Fibroblast of skin of left quadriceps (primary cell): ENCODE measurements at places on chromosomes 2 and 18.

GRCh38 chr2:208488686-208489564 is 82.3 kb downstream of the PTH2R start:
- DNase-seq, result no peak

GRCh38 chr2:172888714-172889669 is 153.3 kb downstream of the RAPGEF4 start:
- no peak for DNase-seq

DNA sequence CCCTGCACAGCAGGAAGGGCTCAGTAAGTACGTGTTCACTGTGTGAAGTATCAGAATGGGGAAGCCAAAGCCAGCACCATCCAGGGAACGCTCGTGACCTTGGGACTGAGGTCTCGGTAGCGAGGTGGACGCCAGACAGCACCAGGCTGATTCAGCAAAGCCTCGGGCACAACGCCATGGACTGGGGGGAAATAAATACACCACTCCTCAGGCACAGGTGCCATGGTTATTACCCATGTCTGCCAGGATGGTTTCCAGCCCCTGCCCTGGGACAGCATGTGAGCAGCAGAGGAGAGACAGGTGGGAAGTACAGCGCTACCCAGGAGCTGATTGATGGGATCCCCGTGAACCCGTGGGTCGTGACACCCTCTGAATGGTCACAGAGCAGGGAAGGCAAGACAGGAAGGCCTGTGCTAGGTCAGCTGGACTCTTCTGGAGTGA is 53.0 kb downstream of the REEP1 start:
- DNase-seq, result no peak

- DNase-seq, result no peak
Measured at GRCh38 chr18:3410273-3410672, 39.7 kb upstream of the TGIF1 start.

DNA sequence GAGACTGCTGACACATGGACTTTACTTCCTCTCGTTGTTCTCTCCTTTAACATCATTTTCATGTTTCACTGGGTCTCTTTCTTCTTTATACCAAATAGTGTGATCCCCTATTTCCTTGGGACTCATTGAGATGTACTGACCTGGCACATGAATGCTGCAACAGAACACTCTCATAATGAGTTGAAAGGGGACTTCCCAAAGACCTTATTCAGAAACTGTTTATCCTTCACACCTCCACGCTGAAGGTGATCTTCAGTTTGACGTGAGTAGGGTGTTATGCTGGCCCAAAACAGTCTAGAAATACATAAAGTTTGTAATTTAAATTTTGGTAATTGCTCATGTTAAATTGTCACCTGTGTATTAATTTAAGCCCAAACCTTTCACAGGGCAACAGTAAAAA is 1096.8 kb upstream of the GYPC start:
- DNase-seq, result no peak

DNA sequence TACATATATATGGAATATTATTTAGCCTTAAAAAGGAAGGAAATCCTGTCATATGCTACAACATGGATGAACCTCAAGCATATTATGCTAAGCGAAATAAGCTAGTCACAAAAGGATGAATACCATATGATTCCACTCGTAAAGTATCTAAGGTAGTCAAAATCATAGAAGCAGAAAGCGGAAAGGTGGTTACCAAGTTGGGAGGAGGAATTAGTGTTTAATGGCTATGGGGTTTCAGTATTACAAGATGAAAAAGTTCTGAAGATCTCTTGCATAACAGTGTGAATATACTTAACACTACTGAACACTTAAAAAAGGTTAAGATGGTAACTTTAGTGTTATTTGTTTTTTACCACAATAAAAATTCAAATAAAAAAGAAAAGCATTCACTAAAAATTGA is 99.0 kb downstream of the MGAT5 start:
- DNase-seq, result no peak

- no peak for DNase-seq
Measured at GRCh38 chr2:156769802-156770201, 333.6 kb downstream of the GPD2 start.

GRCh38 chr2:19895535-19895934 is 6.2 kb downstream of the TTC32 start:
- DNase-seq, result no peak

DNA sequence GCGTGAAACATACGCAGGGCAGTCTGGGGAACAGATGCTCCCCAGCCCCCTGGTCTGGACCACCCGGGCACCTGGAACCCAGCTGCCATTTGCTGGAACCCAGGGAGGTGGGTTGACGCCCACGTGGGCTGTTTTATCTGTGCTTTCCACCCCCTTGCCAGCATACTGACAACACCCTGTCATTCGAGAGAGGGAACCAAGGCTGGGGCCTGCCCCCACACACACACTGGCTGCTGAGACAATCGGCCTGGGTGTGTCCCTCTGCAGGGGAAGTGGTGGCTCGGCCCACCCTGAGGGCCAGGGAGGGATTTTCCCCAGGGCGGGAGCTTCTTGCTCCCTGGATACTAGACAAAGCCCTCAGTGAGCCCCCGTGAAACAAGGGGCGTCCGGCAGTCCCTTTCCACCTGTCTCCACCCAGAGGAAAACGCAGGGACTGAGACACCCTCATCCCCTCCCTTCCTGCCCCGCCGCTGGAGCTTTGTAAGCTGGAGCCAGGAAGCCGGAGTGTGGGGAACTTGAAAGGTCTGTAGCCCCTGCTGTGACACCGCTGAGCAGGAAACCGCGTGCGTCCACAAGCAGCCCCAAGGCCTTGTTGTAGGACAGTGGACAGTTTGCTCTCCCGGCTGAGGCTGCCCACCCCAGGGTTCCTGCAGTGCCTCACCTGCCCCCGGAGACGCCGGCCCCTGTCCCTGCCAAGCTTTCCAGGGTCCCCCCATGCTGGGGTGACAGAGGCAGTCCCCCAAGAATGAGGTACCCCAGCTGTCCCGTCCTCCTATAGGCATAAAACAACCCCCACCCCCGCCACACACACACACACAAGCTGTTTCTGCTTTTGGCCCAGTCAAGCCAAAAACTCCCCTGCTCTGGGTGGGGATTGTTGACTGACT is 14.1 kb upstream of the KLF11 start:
- DNase-seq, result no peak

- peak; percentile 42 for DNase-seq
Measured at GRCh38 chr2:237143676-237144440, 58.2 kb downstream of the COPS8 start.

GRCh38 chr2:159111346-159111927 is 143.0 kb downstream of the TANC1 start:
- DNase-seq, result no peak

GRCh38 chr2:234333168-234334130 is 163.4 kb downstream of the ARL4C start:
- no peak for DNase-seq

DNA sequence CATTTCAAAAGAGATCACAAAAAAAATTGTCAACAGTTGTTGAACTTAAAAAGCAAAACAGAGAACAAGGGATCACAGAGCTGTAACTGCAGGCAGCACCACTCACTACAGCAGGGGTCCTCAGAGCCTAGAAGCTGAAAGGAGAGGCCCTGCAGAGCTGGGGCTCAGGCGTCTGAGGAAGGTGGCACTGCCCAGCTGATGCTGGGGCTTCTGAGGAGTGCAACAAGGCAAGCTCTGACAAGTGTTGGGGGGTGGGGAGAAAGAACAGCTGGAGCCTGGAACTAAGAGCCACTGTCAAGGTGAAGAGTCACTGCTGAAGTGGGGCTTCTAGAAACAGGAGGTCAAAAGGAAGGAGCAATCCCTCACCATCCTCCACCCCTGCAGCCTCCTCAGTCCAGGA is 46.2 kb downstream of the FTCDNL1 start:
- DNase-seq, result no peak

GRCh38 chr2:232894746-232895145 is 24.7 kb downstream of the SNORC start:
- DNase-seq, result no peak
